Activated naive CD4-positive, alpha-beta T cell treated with Interleukin-2 at 50 U/mL for 16 hours (primary cell): ENCODE measurements at places on chromosomes 11 and 22.

DNA sequence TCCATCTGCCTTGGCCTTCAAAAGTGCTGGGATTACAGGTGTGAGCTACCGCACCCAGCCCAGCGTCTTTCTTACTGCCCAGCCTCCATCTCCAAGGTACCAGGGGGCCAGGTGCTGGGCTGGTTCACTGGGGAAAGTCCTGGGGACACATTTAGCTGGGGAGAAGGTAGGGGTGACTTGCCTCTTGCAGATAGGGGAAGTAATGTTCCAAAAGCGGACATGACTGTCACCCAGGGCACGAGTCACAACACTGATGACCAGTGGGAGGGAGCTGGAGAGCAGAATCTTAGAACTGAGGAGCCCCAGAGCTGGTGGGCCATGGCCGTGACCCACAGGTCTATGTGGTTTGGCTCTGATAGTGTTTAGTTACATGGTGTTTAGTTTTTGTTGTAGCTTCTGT, 2.4 kb upstream of the SLC15A3 start:
- DNase-seq: no peak

- peak; percentile 38 for DNase-seq
Observed at GRCh38 chr11:65887723-65888162, 528 bp downstream of the FIBP start.

DNA sequence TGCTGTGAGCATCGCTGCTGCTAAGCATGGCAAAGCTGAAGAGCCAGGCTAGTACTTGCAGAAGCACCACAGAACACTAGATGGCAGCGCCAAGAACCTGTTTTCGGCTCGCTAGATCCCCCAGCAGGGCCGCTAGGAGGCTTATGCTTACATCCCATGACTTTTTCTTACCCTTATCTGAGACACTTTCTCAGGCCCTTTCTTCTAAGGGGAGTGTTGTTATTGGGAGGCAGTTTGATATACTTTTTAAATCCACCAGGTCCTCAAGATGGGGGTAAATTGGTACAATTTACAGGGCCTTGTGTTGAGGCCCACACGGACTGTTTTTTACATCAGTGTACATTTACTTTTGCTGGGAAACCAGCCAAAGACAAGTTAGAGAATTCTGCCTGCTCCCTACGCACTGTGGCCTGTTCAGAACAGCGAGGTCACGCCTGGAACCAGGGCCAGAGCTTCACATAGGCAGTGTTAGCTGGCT, 4.0 kb downstream of the TRIM6 start:
- peak; percentile 60 for DNase-seq

GRCh38 chr11:132643239-132643638, 889.1 kb downstream of the OPCML start:
- no peak for DNase-seq

- DNase-seq: no peak
Observed at GRCh38 chr11:106159836-106160235, 82.4 kb downstream of the AASDHPPT start.

DNA sequence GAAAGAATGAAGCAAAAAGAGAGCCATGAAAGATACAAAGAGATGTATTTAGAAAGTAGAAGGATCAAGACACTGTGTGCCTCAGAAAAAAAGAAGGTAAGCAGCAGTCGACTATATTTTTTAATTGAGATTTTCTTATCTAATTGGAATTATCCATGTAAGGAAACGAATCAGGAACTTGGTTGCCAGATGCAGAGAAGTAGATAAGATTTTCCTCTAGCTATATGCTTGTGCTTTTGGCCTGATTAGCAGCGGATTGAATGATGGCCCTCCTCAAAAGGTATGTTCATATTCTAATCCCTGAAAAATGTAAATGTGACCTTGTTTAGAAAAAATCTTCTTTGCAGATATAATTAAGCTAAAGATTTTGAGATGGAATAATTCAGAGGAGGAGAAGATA, 43.9 kb upstream of the CARD18 start:
- no peak for DNase-seq

DNA sequence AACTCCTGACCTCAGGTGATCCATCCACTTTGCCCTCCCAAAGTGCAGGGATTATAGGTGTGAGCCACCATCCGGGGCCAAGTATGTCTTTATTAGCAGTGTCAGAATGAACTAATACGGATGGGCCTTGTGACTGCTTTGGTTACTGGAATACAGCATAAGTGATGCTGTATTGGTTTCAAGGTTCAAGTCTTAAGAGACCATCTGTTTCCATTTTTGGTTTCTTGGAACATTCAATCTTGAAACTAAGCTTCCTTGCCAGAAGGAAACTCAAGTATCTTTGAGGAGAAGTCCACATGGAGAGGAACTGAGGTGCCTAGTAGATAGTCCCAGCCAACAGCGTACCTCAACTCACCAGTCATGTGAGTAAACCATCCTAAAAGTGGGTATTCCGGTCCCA, 58.8 kb downstream of the APOL3 start:
- no peak for DNase-seq

DNA sequence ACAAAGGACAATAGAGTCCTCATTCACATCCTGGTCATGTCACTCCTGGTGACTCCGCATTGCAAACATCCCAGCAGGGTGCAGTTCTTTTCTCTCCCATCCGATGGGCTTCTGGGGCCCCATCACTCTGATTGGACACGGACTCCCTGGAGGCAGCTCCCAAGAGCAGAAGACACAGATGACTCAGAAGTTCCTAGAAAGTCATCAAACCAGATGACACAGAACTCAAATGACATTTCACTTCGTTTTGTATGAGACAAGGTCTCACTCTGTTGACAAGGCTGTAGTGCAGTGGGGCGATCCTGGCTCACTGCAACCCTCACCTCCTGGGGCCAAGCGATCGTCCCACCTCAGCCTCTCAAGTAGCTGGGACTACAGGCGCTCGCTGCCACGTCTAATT, 33.2 kb downstream of the ZNF195 start:
- no peak for DNase-seq

GRCh38 chr11:102929166-102929565, 26.4 kb downstream of the MMP13 start:
- no peak for DNase-seq

DNA sequence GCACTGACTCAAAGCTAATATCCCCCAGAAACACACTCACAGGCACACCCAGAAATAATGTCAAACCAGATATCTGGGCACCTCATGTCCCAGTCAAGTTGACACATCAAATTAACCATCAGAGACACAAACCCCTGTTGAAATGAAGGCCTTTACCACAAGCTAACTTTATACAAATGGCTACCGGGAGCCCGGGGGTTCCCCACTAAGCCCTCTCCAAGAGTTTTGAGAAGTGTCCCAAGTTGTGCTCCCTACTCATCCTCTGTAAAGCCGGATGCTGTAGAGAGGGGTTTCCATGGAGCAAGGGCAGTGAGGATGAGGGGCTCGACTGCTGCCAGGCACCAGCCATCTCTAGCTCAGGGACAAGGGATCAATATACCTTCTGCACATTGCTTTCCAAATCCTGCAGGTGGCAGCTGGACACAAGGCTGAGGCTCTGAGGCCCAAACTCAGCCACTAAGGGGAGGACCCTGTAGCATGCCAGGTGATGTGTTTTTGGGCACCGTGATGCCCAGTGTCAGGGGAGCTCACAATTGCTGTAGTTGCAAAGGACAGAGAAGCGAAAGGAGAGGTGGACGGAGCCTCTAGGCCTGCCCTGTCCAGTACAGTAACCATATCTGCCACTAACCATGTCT, 145.7 kb downstream of the TTC17 start:
- no peak for DNase-seq

DNA sequence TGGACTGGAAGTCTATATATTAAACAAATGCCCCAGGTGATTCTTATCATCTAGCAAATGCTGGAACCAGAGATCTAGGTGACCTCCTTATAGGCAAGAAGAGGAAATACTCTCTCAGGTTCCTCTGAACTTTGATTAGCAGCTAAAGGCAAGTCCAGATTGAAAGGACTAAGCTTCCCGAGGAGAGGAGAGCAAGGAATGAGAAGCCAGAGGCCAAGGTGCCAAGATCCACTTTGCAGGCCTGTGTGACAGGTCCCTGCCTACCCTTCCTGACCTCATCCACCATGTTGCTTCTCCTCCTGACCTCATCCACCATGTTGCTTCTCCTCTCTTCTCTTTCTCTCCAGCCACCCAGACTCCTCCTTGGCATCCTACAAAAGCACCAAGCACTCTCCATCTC, 173.2 kb downstream of the LARGE1 start:
- DNase-seq: no peak

- no peak for DNase-seq
Observed at GRCh38 chr22:50171319-50171964, 911 bp downstream of the PANX2 start.

- no peak for DNase-seq
Observed at GRCh38 chr11:78234006-78234405, 45.3 kb downstream of the USP35 start.

- DNase-seq: no peak
Observed at GRCh38 chr11:123228496-123229163, 33.6 kb upstream of the CLMP start.

DNA sequence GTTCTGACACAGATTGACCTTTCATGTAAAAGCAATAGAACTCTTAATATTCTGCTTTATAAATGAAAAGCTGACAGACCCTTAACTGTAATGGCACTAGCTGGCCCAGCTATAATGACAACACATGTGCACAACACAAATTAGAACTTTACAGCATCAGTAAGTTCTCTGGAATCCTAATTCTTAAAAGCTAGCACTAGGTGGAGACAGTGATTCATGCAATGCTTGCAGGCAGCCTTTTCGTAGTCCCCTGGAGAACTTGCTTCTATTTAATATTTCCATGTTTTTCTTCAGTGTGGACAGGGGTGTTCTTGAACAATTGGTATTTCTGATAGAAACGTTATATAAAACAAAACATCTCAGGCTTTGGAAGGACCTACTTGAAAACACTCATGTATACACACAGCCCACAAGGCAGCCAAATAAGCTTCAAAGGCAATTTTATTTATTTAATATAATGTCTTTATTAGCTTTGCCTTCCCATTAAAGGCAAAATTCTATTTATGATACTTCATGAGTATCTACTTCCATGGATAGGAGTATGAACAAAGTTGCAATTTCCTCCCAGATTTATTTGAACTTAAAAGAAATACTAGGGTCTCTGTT, 374.3 kb upstream of the MPPED2 start:
- no peak for DNase-seq

DNA sequence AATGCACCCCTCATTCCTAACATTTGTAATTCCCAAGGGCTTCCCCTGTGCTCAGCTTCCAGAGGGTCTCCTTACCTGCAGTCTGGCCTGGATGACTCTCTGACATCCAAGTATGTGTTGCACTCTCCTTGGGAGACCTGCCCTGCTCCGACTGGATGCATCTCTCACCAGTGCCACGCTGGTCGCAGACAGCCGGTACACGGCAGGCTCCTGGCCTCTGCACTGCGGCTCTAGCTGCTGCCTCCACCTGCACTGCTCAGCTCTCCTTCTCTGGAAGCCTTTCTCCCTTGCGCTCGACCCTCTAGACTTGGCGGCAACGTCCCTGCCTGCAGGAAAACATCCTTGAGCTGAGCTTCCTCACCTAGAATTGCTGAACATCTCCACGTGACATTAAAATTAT, 685.9 kb downstream of the BRD1 start:
- no peak for DNase-seq

GRCh38 chr11:75244052-75244814, 3.7 kb downstream of the TPBGL start:
- no peak for DNase-seq

DNA sequence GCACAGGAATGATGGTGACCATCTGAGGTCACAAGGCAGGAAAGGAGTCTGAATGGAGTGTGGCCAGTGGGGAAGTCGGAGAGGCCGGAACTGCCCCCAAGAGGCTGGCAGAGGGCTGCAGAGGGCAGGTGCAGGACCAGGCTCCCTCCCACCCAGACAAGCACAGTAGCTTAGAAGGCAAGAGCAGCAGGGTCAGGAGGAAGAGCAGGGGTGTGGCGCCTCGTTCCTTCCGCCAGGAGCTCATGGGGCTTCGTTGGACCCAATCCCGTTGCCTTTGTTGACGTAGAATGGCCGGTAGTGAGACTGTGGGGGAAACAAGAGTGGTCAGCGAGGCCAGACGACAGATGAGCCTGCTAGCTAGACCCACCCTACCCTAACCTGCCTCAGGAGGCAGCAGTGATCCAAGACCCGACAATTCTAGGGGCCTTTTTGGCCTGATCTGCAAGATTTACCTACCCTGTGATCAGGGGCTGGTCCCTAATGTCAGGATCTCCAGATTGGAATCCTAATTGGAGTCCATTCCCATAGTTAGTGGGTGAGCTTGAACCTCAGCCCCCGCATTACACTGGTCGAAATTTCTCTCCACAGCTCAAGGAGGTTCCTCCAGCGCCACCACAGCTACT, 25.6 kb downstream of the TRIM29 start:
- DNase-seq: no peak
